ENCODE measurements at places on chromosomes 11 and 22.

DNA sequence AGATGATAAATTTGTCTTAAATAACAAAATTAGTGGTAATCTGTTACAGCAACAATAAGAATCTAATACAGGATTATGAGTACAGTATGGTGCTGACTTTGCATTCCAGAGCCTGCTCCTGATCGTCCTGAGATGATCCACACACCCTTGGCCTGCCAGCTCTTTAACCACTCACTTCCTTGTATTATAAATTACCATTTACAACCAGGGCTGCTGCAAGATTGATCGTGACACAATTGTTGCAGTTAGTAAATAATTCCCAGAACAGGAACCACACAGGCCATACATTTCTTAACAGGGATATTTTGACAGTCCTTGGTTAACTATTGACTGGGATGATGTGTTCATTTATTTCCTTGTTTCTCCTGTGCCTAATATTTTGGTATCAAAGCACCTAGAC, 3.8 kb upstream of the CBLIF start:
- DNase-seq = no peak
- H3K27ac ChIP-seq = no peak overlapping the region

DNA sequence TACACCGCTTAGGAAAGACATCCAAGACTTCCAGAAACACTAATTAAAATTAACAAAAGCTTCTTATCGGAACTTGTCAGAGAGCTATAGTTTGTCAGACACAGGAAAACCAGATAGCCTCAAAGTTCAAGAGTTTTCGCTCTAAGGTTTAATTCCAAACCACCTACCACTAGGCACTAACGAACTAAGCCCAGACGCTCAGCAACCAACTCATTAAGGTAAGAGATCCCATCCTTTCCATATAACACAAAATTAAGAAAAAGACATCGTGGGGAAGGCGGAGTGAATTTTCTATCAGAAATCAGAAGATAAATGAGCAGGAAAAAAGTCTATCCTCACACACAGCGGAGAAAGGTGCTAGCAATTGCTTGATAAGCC, 382 bp downstream of the IMMP1L start:
- H3K27ac ChIP-seq = peak overlapping the region; percentile 63
- H3K36me3 ChIP-seq = no peaks in the 10 kb centered on the region
- H3K4me1 ChIP-seq = peaks cover 10% of the 10 kb centered on the region

DNA sequence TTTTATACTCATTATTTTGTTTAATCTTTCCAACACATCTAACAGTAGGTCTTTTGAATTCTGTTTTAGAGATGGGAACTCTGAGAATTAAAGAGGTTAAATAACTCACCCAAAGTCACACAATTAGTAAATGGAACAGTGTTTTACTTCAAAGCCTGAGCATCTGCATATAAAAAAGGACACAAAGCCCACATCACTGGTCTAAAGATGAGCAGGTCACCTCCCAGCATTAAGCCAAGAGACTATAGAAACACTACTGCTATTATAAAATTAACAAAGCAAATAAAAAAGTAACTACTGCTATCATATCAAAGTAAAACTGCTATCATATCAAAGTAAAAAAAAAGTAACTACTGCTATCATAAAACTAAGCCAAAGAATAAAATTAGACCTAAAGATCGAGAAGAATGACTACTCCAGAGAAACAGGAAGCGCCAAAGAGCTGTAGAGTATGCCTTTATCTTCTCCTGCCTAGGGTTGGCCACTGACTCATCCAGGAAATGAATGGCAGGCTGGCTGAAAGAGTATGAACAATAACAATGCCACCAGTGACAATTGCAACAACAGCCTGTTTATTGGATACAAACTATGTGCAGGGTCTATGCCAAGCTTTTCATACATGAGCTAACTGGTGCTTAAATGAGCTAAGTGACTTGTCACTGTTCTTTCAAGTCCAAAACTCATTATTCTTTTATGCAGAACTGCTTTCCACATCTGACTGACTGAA, 1153.0 kb upstream of the TENM4 start:
- no peaks in the 10 kb centered on the region for H3K27me3 ChIP-seq
- H3K36me3 ChIP-seq = no peaks in the 10 kb centered on the region
- H3K4me1 ChIP-seq = peaks cover 16% of the 10 kb centered on the region

GRCh38 chr11:77381729-77382665, 80.5 kb upstream of the GDPD4 start:
- H3K36me3 ChIP-seq = no peaks in the 10 kb centered on the region
- DNase-seq = no peak
- no peaks in the 10 kb centered on the region for H3K27me3 ChIP-seq
- no peaks in the 10 kb centered on the region for H3K4me1 ChIP-seq
- H3K27ac ChIP-seq = no peak overlapping the region
